ENCODE measurements at places on chromosomes 1 and 21. TPM values are rescaled to one million over a fixed set of nuclear protein-coding genes. Genes with fewer than 3 reads are reported as not detected.

Gene F13B
- not detected for total RNA-seq

Gene EXO5
- 4.6 TPM for total RNA-seq

Gene GSTM1
- 21.6 TPM for total RNA-seq

Gene TRAF3IP3
- 2.2 TPM for total RNA-seq

Gene SLC1A7
- total RNA-seq: 0.71 TPM

Gene WNT2B
- total RNA-seq: 4.8 TPM

Gene EXTL1
- total RNA-seq: 0.79 TPM

Gene SLC44A3
- 2.7 TPM for total RNA-seq

GRCh38 chr1:185479796-185480195 lies 162.8 kb upstream of the IVNS1ABP start:
- DNase-seq: no peak
- no peaks in the 10 kb centered on the region for H3K27me3 ChIP-seq

DNA sequence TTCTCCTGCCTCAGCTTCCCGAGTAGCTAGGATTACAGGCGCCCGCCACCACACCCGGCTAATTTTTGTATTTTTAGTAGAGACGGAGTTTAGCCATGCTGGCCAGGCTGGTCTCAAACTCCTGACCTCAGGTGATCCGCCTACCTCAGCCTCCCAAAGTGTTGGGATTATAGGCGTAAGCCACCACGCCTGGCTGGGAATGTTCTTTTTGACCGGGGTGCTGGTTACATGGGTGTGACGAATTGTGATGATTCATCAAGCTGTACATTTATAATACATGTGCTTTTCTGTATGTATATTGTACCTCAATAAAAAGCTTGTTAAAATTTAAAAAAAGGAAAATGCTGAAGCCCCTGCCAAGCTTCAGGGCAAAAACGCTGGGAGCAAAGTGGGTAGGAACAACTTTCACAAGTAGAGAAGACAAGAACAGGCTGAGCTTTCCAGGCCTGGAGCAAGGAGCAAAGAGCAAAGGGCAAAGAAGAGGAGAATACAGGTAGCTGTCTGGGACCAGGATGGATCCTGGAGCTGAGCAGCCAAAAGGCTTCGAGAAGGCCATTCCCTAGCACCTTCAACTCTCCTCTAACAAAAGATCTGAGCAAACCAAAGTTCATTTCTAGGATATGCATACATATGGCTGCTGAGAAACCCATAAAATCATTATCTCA lies 20.5 kb upstream of the YRDC start:
- no peak for DNase-seq
- no peak overlapping the region for H3K4me3 ChIP-seq
- H3K36me3 ChIP-seq: peaks cover 31% of the 10 kb centered on the region
- H3K27me3 ChIP-seq: no peaks in the 10 kb centered on the region

- H3K27me3 ChIP-seq: no peaks in the 10 kb centered on the region
- DNase-seq: no peak
- no peak overlapping the region for H3K4me3 ChIP-seq
- no peak overlapping the region for H3K27ac ChIP-seq
- H3K36me3 ChIP-seq: no peaks in the 10 kb centered on the region
Measured at GRCh38 chr1:118563981-118564951, 379.2 kb upstream of the SPAG17 start.

GRCh38 chr1:69485616-69486015 lies 82.1 kb upstream of the LRRC7 start:
- no peak for DNase-seq
- H3K36me3 ChIP-seq: no peaks in the 10 kb centered on the region
- H3K27ac ChIP-seq: no peak overlapping the region
- H3K4me3 ChIP-seq: no peak overlapping the region

- H3K27me3 ChIP-seq: no peaks in the 10 kb centered on the region
- H3K36me3 ChIP-seq: no peaks in the 10 kb centered on the region
- H3K4me3 ChIP-seq: no peak overlapping the region
- peaks cover 31% of the 10 kb centered on the region for H3K4me1 ChIP-seq
- no peak overlapping the region for H3K27ac ChIP-seq
Measured at GRCh38 chr1:55695151-55695550, 480.0 kb upstream of the USP24 start.

DNA sequence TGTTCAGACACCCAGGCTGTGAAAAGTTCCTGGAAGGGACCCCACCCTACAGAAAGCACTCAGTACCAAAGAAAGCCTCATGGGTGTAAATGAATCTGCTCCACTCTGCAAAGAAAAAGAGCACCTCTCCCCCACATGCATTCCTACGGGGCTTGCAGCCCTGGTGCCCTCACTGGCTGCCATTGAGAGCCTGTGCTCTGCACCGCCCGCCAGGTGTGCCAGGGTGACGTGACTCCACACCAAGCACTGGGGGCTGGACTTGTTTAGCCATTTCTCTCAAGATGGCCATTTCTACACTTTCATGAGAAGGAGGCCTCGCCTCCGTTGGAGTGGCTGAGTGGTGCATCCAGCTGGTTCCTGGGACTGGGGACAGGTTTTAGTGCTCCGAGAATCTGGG lies 380.5 kb upstream of the VAMP3 start:
- H3K27me3 ChIP-seq: no peaks in the 10 kb centered on the region
- H3K4me3 ChIP-seq: no peak overlapping the region

- no peak overlapping the region for H3K4me3 ChIP-seq
- no peaks in the 10 kb centered on the region for H3K4me1 ChIP-seq
- no peaks in the 10 kb centered on the region for H3K36me3 ChIP-seq
- DNase-seq: peak; percentile 65
- no peak overlapping the region for H3K27ac ChIP-seq
Measured at GRCh38 chr21:31335957-31336738, 7.9 kb downstream of the TIAM1 start.

DNA sequence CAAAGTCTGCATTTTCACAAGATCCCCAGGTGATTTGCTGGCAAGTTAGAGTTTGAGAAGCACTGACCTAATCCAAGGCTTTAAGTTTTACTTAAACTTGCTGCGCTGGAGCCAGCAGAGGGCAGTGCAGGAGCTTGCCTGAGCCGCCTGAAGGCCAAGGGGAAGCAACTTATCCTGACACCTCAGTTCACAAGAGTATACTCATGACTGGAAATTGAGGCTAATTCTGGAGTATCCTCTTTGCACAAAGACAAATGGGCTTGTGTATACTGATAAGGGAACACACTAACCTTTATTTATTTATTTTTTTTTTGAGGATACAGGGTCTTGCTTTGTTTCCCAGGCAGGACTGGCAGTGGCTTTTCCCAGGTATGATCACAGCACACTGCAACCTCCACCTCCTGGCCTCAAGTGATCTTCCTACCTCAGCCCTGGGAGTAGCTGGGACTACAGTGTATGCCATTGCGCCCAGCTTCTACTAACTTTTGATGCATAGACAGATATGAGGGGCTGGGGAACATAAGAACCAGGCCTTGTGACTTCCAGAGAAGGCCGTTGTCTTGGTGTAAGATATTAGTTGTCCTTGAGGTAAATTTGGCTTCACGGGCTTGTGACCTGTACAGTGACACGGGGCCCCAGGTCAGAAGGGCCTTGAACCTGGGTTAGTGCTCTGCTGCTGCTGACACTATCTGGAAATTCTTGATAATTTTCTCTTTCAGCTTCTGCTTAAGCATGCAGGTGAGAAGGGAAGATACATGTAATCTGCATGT lies 29.0 kb upstream of the SLAMF1 start:
- no peak overlapping the region for H3K4me3 ChIP-seq
- no peak overlapping the region for H3K27ac ChIP-seq
- DNase-seq: peak; percentile 73
- H3K4me1 ChIP-seq: no peaks in the 10 kb centered on the region

DNA sequence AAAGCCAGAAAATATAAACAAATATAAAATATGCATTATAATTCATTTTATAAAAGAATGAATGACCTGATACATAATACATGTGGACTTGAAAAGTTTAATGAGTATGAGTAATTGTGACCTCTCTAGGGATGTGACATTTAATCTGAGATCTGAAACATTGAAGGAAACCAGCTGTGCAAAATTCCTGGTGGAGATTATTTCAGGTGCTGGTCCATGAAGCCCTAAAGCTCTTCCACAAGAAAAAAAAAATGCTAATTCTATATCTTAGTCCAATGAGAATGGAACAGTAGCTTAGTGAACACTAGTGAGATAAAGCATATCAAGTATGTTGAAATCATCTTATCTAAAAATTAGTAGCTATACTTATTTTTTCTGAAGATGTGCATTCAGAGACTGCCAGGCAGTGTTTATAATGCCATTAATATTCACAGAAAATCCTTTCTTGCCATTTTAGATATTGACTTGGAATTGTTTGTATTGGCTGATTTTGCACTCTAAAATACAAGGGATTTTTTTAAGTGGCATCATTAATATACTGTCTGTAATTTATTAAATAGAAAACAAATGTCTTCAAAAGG lies 1485.9 kb downstream of the PLA2G4A start:
- DNase-seq: no peak
- no peaks in the 10 kb centered on the region for H3K27me3 ChIP-seq
- no peaks in the 10 kb centered on the region for H3K36me3 ChIP-seq
- H3K4me1 ChIP-seq: no peaks in the 10 kb centered on the region

- peak; percentile 60 for DNase-seq
- no peaks in the 10 kb centered on the region for H3K4me1 ChIP-seq
- H3K4me3 ChIP-seq: peak overlapping the region; percentile 68
- H3K27ac ChIP-seq: peak overlapping the region; percentile 71
- H3K36me3 ChIP-seq: no peaks in the 10 kb centered on the region
Measured at GRCh38 chr1:85464497-85465098, 361 bp downstream of the DDAH1 start.

GRCh38 chr1:157334041-157334440 lies 195.8 kb upstream of the ETV3 start:
- no peak overlapping the region for H3K4me3 ChIP-seq
- no peaks in the 10 kb centered on the region for H3K4me1 ChIP-seq
- DNase-seq: no peak
- no peaks in the 10 kb centered on the region for H3K36me3 ChIP-seq
- H3K27me3 ChIP-seq: no peaks in the 10 kb centered on the region

- H3K36me3 ChIP-seq: no peaks in the 10 kb centered on the region
- H3K27ac ChIP-seq: no peak overlapping the region
- no peaks in the 10 kb centered on the region for H3K4me1 ChIP-seq
- no peak overlapping the region for H3K4me3 ChIP-seq
- H3K27me3 ChIP-seq: no peaks in the 10 kb centered on the region
Measured at GRCh38 chr1:199751506-199751905, 276.0 kb upstream of the NR5A2 start.

DNA sequence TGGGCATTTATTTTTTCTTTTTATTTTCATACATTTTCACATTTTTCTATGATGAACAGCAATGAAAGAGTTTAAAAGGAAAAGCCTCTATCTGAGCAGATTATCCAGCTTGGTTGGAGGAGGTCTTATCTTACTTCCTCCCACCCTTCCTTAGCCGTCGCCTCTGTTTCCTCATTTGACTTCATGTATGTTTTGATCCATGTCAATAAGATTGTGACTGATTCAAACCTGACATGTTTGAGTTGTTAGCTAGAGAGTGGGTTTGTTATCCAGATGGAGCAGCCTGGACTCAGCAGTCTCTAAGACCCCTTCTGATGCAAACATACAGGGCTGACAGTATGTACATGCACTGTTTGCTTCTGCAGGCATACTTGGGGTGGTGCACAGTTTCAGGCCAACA lies 31.2 kb downstream of the MACO1 start:
- no peaks in the 10 kb centered on the region for H3K27me3 ChIP-seq
- no peaks in the 10 kb centered on the region for H3K4me1 ChIP-seq
- no peak overlapping the region for H3K4me3 ChIP-seq
- peaks cover 7% of the 10 kb centered on the region for H3K36me3 ChIP-seq
- DNase-seq: no peak
- no peak overlapping the region for H3K27ac ChIP-seq

GRCh38 chr1:231694465-231695077 lies 68.0 kb downstream of the DISC1 start:
- peaks cover 13% of the 10 kb centered on the region for H3K4me1 ChIP-seq
- no peaks in the 10 kb centered on the region for H3K36me3 ChIP-seq
- H3K4me3 ChIP-seq: no peak overlapping the region
- no peak overlapping the region for H3K27ac ChIP-seq
- no peaks in the 10 kb centered on the region for H3K27me3 ChIP-seq

- no peak overlapping the region for H3K27ac ChIP-seq
- no peak for DNase-seq
- no peaks in the 10 kb centered on the region for H3K4me1 ChIP-seq
Measured at GRCh38 chr1:236099355-236099974, 34.6 kb upstream of the NID1 start.

DNA sequence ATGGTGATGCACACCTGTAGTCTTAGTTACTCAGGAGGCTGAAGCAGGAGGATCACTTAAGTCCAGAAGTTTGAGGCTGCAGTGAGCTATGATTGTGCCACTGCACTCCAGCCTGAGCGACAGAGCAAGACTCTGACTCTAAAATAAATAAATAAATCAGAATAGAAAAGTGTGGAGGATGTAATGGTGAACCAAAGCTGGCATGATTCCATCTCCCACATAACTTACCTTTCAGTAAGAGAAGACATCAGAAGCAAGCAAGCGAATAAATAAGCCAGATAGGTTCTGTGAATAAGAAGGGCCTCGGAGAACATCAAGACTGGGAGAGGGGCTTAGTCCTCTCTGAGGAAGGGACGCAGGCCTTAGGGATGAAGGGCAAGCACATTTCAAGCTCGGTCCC lies 59.5 kb downstream of the TOMM20 start:
- DNase-seq: no peak
- no peaks in the 10 kb centered on the region for H3K27me3 ChIP-seq

GRCh38 chr21:37695111-37695510 lies 221.1 kb downstream of the KCNJ6 start:
- H3K27me3 ChIP-seq: no peaks in the 10 kb centered on the region
- H3K4me3 ChIP-seq: no peak overlapping the region
- H3K4me1 ChIP-seq: no peaks in the 10 kb centered on the region
- DNase-seq: peak; percentile 32
- H3K27ac ChIP-seq: no peak overlapping the region

- H3K4me3 ChIP-seq: peak overlapping the region; percentile 54
- no peaks in the 10 kb centered on the region for H3K4me1 ChIP-seq
- no peaks in the 10 kb centered on the region for H3K27me3 ChIP-seq
- H3K27ac ChIP-seq: peak overlapping the region; percentile 57
Measured at GRCh38 chr21:46297338-46298271, 11.5 kb downstream of the YBEY start.

- no peaks in the 10 kb centered on the region for H3K27me3 ChIP-seq
- no peak overlapping the region for H3K4me3 ChIP-seq
- no peak overlapping the region for H3K27ac ChIP-seq
- no peaks in the 10 kb centered on the region for H3K4me1 ChIP-seq
- H3K36me3 ChIP-seq: no peaks in the 10 kb centered on the region
Measured at GRCh38 chr1:107442551-107442950, 301.7 kb downstream of the NTNG1 start.

DNA sequence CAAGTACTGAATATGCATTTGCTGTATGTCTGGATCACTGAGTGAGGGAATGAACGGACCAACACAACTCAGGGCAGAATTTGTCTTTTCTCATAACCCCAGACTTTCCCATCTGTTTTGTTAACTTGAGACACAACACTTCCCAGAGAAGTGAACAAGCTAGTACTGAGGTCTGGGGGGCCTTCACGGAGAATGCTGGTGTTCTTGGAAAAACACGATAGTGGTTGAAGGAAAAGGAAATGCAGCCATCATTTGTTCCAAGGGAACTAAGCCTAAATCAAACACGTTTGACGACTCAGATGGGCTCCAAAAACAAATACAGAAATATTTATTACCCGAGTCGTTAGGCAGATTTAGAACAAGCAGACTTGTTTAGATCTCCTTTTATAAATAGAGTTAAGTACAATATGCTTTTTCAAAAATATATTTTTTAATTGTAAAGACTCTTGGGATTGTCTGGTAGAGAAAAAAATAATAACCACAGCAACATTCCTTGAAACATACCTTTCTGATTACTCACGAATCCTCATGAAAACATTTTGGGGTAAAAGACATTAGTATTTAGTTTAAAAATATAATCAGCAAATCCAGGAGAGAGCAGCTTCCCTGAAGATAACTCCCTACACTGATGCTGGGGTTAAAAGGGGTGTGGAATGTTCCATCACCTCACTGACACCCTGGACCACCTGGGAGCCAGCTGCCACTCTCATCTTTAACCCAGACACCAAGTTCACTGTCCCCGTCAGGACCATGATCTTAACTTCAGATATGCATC lies 427.7 kb upstream of the RUNX1 start:
- no peak overlapping the region for H3K27ac ChIP-seq
- H3K4me1 ChIP-seq: no peaks in the 10 kb centered on the region
- no peaks in the 10 kb centered on the region for H3K36me3 ChIP-seq
- no peaks in the 10 kb centered on the region for H3K27me3 ChIP-seq
